ENCODE measurements at places on chromosomes 13 and 19.
A peak's percentile ranks its signal among the peaks of the same experiment; 100 is the strongest.

DNA sequence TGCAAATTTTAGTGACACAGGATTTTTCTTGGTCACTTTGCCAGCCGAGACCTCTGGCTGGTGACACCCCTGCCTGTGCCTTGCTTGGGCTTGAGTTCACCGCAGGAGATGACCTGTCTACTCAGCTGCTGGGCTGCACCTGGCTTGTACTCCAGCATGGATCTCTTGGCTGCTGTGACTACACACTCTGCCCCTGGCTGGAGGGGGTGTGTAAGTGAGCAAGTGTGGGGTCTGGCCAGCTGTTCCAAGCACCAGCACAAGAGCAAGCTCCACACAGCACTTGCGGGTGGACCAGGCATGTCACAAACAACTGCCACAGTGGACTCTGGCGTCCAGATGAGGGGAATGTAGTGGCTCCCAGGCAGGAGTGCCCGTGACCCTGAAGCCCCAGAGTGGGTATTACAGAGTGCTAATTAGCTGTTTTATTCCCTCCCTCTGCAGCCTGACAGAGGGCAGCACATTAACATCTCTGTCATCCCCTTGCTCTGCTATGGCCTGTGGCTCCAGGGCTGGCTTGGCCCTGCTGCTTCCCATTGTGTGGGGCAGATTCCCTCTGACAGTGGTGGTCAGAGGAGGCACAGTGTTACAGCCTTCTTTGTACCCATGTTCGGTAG is 1387.2 kb downstream of the OLFM4 start:
- DNase-seq = no peak

GRCh38 chr19:33408538-33409434 is 35.3 kb downstream of the CEBPG start:
- DNase-seq = no peak

- no peak for DNase-seq
Measured at GRCh38 chr13:96089749-96090239, at the start of gene HS6ST3. Gene HS6ST3 (plus strand): TSS chr13:96090107.

- no peak for DNase-seq
Measured at GRCh38 chr13:61706899-61707298, 291.2 kb upstream of the PCDH20 start.

DNA sequence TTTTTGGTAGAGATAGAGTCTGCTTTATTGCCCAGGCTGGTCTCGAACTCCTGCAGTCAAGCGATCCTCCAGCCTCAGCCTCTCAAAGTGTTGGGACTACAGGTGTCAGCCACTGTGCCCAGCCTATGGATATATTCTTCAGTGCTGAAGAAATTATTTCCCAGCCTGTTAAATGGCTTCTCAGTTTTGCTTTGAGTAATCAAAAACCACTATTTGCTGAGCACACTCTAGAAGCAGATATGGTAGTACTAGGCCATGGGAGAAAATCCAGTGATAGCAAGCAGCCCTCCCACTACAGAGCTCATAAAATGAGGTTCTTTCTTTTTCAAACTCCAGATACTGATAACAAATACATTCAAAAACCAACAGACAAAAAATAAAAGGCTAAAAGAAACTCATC is 80.6 kb upstream of the CLDN10 start:
- no peak for DNase-seq

DNA sequence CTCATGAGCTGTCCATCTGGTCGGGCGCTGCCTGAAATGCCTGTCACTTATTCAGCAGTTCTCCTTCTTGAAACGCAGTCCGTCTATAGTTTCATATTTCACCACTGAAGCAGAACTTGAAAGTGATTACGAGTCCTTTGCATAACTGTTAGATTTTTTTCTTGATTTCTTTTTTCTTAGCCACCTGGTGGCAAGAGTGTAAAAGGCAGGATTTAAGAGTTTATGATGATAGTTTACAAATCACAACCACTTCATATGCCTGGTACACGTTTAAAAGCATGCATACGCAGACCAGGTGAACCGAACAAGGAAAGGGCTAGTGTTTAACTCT is 45.8 kb downstream of the GGACT start:
- DNase-seq = no peak

DNA sequence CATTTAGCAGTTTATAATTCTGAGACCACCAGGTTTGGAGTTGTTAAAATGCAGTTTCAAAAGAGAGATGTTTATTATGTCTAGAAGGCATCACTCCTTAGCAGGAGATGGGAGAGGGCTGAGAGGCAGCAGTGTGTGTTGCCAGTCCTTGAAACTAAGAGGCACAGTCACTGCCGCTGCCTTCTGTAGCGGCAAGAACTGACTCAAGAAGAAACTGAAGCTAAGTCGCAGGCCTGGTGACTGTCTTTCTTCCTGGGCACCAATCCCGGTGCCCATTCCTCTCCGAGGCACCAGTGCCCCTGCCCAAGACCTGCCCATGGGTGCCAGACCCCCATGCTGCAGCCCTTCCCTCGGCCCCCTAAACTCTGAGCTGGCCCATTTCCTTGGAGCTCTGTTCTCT is 20.1 kb downstream of the N4BP2L1 start:
- no peak for DNase-seq

DNA sequence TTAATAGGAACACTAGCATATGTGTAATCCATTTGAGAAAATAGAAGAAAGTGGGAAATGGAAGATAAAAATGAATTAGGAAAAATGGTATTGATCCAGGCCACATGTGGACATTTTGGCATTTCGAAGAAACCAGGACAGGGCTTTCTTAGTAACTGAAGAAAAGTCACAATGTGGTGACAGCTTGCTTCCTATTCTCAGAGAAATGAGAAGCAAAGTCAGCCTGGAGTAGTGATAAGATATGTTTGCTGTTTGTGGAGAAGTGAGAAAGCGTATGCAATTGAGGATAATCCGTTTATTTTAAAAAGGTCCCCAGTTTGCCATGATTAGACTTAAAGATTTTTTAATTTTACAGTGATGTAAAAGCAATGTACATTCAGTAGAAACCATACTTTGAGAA is 127.9 kb downstream of the SLITRK6 start:
- no peak for DNase-seq

- no peak for DNase-seq
Measured at GRCh38 chr13:106163426-106163825, 372.0 kb downstream of the EFNB2 start.

- DNase-seq = no peak
Measured at GRCh38 chr13:25420161-25420560, 48.4 kb downstream of the ATP8A2 start.

DNA sequence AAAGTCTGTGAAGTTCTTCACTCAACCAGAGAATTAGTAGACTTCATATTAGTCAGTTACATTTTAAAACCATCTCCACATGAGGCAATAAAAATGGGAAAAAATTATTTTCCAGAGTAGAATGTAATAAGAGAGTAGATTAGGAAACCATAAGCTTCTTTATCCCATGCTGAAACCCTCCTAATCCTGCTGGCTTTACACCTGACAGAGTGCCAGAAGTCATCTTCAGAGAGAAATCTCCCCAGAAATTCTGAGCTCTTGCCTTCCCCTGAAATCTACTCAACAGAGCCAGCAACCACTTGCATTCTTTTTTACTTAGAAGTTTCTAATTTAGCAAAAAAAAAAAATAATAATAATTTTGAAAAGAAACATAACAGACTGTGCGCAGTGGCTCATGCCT is 279.9 kb downstream of the NHLRC3 start:
- DNase-seq = no peak

GRCh38 chr13:97212601-97213040 is 9.5 kb upstream of the MBNL2 start:
- no peak for DNase-seq

GRCh38 chr19:43651758-43652545 is 12.3 kb upstream of the CADM4 start:
- DNase-seq = no peak

GRCh38 chr13:97913206-97913605 is 40.3 kb upstream of the IPO5 start:
- DNase-seq = no peak

- DNase-seq = no peak
Measured at GRCh38 chr19:29815231-29815630, 3.4 kb downstream of the CCNE1 start.

DNA sequence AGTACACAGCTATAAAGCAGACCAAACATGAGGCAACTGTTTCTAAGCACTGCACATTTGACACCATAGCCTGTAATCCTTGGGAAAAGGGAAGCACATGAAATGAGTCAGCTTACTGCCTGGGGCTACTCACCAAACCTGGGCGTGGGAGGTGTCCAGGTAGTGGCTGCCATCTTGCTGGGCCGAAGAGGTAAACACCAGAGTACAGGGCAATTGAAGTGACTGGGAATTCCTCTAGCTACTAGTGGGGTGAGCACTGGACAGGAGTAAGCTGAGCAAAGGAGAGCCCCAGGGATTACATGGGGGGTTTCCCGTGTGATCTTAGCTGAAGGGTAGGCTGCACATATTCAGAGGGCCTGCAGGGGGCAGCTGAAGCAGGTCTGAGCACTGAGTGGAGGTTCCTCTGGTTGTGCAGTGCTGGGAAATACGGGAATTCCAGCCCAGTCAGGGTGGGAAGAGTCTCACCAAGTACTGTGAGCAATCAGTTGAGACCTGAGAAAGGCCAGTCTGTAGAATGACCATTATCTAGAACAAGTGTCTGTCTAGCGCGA is 140.5 kb downstream of the SLC7A1 start:
- DNase-seq = no peak

- no peak for DNase-seq
Measured at GRCh38 chr13:106710266-106710665, 142.3 kb upstream of the ARGLU1 start.

GRCh38 chr19:54660964-54661363 is 1.8 kb upstream of the LILRB4 start:
- DNase-seq = no peak

DNA sequence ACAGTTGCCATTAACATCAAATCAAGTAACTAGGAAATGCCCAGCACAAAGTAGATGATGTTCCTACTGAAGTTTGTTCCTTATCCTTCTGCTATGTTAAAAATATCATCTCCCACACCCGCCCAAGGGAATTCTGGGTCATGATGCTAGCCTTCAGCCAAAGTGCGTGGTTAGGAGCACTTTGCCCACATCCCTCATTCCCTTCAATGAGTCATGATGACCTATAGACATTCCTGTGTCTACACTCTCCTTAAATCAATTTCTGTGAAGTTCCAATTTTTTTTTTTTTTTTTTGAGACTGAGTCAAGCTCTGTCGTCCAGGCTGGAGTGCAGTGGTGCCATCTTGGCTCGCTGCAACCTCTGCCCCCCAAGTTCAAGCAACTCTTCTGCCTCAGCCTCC is 17.0 kb downstream of the RXFP2 start:
- no peak for DNase-seq

DNA sequence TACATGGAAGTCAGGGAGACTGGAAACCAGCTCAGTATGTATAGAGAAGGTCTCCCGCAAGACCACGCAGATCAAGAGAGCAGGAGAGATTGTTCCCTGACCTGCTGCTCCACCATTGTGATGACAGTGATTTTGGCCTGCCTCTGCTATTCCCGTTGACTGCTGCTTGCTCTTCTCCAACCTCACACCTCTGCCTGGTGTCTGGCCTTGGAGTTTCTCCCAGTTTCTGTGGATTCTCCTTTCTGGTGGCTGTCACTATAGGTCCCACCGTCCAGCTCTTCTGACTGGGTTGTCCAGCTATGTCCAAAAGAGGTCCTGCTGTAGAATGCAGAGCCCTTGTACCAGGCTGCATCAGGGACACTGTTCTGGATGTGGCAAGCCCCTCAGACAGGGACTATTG is 171.7 kb downstream of the DNAJC15 start:
- DNase-seq = no peak

DNA sequence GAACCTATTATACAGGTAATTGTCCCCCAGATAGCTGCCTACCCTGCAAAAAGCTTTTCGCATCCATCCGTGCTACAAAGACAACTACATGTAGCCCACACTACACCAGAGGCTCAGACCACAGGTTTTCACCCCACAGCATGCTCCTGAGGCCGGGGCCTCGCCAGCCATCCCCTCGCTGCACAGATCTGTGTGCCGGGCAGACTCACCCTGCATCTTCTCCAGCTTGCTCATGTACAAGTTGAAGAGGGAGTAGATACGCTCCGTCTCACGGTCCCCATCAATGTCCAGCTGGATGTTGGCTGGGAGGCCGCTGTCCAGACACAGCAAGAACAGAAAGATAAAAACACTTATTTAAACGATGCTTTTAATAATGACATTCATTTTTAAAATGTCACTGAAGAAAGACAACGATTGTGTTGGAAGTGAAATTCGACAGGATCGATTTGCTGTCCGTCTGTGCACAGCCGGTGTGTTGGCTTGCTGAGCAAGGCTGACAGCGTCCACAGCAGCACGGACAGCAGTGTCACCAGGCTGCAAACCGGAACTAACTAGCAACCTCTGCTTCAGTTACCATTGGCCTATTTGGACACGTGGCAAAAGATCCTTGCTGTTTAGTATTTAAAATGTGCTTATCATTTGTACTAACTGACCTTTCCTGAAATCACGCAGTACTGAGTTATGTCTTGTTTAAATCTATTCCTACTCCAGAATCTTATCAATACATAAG is 18.6 kb upstream of the C13orf46 start:
- no peak for DNase-seq

GRCh38 chr19:18713550-18714117 is 30.2 kb downstream of the CRTC1 start:
- peak; percentile 13 for DNase-seq

DNA sequence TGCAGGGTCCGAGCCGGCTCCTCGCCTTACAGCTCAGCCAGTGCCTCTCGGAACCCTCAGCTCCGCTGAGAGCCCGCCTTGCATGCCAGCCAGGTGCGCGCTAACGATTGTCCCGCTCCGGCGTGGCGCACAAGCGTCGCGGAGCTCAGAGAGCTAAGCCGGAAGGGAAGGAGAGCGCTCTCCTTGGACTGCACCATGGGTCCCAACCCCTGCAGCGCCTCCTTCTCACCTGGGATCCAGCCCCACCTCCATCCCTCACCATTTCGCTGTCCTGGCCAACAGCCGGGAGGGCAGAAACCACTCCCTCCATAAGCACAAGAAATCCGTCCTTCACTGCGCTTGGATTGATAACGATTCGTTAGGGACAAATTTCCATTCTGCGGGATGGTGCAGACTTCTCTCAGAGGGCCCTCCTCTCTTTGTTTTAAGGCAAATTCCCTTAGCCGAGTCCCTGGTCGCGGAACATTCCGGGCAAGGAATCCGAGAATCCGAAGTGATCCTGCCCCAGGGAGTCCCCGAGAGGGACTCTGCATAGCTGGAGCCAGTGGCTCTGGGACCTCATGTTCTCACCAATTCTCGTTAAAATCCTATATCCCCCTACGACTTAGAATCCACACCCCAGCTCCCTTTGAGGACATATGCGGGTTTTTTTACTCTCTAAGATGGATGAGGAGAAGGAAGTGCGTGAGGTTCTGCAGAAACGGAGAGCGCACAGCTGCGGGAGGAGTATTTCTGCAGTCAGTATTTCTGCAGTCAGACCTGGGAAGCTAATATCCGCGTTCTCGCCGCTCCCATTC is 2.8 kb downstream of the GSX1 start:
- no peak for DNase-seq

All from stimulated activated CD8-positive, alpha-beta memory T cell treated with anti-CD3 and anti-CD28 coated beads, Interleukin-7, amount 100 ng/mL, for 4 hours (primary cell).